IPS DF 6.9 (cell line): ENCODE measurements at places on chromosomes 4 and X.

- no peak for DNase-seq
Measured at GRCh38 chr4:28883211-28883610, 1837.0 kb upstream of the PCDH7 start.

DNA sequence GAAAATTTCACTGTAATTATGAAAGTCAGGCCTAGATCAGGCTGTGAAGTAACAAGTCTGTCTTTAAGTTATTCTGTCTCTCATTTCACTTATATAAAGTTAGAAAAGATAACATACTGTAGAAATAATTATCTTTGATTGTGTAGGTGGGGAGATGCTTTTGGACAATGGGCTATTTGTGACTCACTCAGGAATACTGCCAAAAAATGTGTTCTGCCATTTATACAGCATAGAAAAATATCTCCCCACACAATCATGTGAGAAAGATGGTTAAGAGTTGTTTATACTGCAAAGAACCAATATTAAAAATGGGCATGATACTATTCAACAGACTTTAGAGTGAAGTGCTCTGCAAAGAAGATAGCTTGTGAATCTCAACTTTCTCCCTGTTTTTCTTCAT is 95.0 kb upstream of the GABRA2 start:
- no peak for DNase-seq

DNA sequence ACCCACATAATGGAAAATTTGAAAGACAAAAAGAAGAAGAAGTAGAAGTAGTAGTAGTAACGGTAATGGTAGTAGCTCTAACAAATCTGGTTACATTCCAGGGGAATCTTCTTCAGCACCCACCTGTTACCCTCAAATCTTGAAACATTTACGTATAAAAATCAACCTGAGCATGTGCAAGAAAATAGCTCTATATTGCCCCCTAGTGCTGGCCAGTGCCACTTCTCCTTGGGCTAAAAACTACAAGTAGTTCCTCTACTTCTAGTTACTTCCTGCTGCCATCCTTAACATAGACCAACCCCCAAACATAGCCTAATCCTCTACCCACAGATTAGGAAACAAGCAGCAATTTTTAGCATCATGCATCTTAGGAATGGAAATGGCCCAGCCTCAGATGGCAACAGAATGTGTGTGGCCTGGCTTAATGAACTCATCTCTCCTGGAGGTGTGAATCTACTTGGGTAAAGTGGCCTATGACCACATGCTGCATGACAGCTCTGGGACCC is 3.1 kb downstream of the PDGFC start:
- DNase-seq = peak; percentile 39

- DNase-seq = no peak
Measured at GRCh38 chr4:28444886-28445496, 1584.3 kb downstream of the STIM2 start.

DNA sequence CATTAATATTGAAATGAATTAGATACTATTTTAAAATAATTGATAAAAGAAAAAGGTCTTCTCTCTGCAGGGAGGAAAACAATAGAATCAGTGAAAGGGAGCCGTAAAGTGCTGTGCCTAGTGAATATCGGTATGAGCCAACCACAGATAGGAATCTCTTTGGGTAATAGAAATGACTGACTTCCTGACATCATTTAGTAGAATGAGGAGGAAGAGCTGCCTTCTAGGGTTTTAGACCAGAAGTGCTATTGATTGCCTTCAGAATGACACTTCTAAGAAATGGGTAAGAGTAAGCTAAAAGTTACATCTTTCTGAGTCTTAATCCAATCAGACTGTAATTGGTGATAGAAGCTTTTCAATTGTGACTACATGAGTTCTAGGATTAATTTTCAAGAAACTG is 134.0 kb upstream of the MAP9 start:
- no peak for DNase-seq

DNA sequence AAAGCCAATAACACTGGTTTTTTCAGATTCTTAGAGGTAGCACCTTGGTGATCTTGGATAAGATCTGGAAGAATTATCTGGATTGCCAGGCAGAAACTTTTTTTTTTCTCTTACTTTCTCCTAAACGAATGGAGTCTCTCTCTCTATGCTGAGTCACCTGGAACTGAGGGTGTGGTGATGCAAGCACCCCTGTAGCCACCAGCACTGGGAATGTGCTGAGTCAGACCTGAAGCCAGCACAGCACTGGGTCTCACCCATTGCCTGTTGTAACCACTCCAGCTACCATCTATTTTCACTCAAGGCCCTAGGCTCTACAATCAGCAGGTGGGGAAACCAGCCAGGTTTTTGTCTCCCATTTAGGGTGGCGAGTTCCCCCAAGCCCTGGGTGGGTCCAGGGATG is 923.8 kb downstream of the RAPGEF2 start:
- DNase-seq = no peak

DNA sequence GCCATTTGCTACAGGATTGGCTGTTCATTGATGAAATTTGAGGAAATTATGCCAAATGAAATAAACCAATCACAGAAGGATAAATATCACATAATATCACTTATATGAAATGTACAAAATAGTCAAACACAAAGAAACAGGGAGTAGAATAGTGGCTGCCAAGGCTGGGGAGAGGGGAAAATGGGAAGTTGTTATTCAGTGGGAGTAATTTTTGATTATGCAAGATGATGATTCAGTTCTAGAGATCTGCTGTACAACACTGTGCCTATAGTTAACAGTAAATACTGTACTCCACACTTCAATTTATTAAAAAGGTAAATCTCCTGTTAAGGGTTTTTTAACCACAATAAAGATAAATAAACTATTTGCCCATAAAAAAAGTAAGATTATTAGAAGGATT is 101.1 kb downstream of the TMA16 start:
- DNase-seq = no peak

GRCh38 chrX:44784241-44784640 is 59.6 kb upstream of the DUSP21 start:
- no peak for DNase-seq

GRCh38 chr4:139728840-139729239 is 63.2 kb downstream of the MGST2 start:
- DNase-seq = no peak

GRCh38 chr4:26751004-26751403 is 109.6 kb upstream of the STIM2 start:
- DNase-seq = no peak
